ENCODE measurements at places on chromosomes 4 and X.

DNA sequence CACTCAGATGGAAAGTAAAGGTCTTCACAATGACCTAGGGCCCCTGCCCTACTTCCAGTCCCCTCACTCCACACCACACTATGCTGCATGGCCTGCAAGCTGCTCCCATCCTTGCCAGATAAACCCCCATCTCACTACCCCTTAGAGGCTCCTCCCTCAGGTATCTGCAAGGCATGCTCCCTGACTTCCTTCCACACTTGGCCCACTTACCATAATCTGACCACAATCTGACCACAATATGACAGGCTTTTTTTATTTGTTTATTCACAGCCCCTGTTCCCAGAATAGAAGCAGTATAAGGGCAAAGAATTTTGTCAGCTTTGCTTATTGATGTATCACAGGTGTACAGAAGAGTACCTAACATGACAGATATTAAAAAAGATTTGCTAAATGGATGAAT lies 124.7 kb downstream of the CAMK2D start:
- no peak for DNase-seq

DNA sequence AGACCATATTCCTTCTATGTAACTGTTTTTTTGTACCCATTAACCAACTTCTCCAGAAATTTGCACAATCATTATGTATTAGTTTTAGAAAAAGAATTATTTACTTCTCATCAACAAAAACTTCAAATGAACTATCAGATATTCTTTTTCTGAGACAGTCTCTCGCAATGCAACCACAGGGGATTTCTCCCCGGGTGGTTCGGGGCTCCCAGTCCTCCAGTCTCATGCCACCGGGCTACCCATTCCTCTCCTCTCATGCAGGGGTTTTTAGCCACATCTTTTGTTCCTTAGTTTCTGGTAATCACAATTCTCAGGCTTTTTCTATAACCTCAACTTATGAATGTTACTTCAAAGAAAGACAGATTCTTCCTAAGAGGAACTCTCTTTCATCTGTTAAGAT lies 46.6 kb upstream of the CLNK start:
- no peak for DNase-seq

DNA sequence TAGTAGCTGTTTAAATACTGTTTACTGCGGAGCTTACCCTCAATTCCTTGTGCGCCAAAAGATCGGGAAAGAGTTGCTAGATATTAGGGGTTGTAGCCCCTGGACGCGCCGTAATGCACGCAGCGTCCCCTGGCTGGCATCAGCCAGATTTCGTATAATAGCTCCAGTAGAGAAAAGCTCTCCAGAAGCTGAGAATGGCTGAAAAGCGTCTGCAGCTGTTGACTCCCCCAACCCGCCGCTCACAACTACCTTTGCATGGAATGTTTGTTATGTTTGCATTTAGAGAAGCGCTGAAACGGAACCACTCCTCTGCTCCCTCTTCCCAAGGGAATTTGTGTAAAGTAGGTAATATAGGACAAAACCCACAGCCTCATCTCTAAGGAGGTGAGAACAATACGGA lies 3.7 kb downstream of the DOCK11 start:
- DNase-seq, result no peak

DNA sequence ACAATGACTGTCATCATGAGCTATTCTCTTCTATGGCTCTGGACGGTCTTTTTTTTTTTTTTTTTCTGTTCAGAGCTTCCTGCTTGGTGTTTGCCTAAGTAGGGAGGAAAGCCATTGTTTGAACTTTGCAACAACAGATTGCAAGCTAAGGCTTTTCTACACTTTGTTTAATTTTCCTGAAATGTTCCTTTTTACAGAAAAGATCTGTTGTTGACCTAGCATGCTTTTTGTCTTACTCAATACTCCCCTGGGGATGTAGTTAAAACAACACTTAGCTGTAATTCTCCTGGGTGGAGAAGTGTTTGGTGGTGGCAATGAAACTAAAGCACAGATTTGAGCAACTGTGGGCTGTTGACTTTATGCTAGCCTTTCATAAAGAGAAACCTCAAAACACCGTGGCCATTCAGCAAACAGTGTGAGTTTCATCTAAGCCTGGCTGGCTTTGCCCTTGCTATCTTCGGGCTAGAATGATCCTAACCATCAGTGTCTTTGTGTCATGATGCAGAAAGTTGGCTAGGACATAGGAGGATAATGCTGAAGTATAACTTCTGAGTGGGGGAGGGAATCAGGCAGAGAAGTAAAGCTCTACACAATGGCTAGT lies 110.5 kb downstream of the ANXA3 start:
- no peak for DNase-seq

- DNase-seq, result no peak
These were observed 280.3 kb downstream of the INPP4B start for GRCh38 chr4:142565771-142566170.

- DNase-seq, result no peak
These were observed 18.5 kb downstream of the HCCS start for GRCh38 chrX:11129534-11130105.

- DNase-seq, result peak; percentile 45
These were observed 640 bp downstream of the PHF8 start for GRCh38 chrX:54043541-54044125.

- DNase-seq, result no peak
These were observed 59.1 kb downstream of the TEX13C start for GRCh38 chrX:125378770-125379169.

DNA sequence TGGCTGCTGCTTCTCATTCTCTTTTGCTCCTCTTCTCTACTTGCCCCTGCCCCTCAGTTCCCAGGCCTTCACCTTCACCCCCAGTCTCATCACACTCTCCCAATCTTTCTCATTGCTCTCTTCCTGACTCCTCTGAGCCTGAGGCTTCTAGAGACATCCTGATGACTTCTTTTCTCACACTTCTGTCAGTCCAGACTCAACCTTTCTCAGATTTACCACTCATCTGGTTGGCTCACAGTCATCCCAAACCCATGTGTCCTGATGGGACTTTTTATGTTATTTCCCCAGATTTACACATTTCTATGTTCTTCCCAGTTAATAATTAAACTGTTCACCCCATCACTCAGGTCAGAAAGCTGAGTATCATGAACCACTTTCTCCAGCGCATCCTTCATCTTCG lies 68.0 kb downstream of the TMA16 start:
- no peak for DNase-seq

DNA sequence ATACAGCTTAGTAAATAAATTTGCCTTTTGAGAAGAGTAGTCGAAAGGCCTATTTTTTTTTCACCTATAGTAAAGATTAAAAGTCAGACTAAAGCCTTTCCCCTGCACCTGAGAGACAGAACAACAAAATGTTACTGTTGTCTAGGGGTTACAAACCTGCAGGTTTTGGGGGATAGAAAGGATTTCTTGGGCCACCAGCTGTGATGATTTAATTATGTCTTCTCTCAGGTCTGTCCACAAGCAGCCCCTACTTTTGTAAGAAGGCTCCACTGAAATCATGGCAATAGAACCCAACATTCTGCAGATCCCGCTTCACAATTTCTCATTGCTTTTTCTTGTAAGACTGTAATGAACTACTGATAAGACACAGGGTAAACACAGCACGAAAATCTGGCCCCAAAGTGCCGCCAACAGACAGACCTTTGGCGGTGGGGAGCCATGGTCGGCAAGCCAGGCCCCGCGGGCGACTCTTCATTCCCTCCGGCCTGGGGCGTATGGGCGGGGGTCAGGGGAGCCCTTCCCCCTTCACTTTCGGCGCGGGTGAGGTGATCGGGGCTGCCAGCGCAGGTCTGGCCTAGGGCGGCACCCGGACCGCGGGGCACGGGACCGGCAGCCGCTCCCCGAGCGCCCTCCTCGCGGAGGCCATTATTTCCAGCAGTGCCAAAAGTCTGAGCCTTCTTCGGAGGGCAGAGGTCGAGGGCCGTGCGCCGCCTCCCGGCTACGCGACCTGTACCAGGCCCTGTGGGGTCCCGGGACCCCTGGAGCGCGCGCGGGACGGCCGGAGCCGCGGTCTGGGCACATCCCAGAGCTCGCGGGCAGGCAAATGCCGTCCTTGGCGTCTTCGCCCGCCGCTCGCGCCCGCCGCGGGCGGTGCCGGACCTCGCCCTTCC lies 812 bp upstream of the KDM6A start:
- peak; percentile 42 for DNase-seq

GRCh38 chr4:65653740-65654361 lies 16.4 kb downstream of the EPHA5 start:
- no peak for DNase-seq

DNA sequence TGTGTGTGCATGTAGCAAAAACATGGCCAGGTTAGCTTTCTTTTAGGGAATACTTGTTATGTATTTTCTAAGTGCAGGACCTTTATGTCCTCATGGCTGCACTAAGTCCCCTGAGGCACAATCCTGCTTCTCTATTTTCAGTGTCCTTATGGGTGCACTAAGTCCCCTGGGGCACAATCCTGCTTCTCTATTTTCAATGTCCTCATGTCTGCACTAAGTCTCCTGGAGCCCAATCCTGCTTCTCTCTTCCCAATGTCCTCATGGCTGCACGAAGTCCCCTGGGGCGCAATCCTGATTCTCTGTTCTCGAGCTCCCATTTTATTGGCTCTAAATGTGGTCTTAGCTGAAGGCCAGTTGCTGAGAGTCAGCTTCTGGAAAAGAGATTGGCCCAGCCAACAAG lies 49.7 kb upstream of the GPRIN3 start:
- DNase-seq, result no peak

DNA sequence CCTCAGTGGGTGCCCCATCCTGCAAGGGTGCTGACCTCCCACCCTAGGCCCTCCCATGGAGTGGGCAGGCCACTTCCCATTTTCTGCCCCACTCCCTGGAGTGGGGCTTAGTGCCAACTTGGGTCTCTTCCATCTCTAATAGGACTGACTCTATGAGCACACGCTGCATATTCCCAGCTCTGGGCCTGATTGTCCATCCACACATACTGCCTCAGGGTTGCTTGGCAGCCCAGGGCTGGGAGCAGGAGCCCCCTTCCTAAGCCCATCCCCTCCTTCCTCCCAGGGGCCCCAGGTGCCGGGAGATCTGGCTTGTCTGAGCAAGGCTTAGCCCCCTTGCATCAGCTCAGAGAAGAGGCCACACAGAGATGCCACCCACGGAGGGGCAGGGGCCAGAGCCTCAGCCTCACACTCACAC lies 55.1 kb downstream of the PJA1 start:
- no peak for DNase-seq

Measured in G401 (cell line).